ENCODE measurements at places on chromosomes 4 and X.

GRCh38 chr4:143575331-143575730 is 61.8 kb downstream of the SMARCA5 start:
- DNase-seq, result no peak

DNA sequence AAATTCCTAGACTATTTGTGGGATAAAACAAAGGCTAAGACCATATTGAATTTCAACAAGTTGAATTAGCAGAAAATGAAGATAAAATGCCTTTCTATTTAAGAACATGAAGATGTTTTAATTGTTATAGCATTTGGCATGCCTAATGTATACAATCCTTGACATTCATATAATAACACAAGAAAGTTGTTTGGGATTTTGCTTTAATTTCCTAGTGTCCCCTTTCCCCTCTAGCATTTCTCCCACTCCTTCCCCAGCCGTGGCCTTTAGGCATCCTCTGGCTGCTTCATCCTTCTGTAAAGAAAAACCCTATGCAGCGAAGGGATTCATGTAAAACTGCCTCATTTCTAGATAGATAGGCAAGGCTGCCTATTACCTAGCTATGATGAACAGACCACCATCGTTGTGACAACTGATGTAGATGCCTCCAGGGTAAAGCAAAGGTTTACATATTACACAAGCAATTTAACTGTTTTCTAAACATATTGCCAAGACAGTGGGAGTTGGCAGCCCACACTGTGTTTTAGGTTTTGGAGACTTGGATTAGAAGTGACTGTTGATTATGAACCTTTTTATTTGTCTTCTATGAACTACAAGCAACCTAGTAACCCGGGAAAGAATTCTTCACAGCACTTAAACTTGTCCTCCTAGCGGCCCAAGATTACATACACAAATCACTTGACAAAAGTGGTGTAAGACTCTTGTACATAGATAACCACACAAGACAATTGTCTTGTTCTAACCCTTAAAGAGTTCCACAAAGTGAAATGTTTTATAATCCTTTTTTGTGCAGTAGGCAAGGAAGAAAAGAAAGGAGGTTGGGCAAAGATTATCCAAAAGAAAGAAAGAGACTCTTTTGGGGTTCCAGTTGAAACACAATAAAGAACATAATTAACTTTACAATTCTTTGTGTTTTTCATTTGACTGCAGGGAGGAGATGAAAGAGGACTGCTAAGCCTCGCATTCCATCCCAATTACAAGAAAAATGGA is 59.9 kb downstream of the HHIP start:
- DNase-seq, result no peak

GRCh38 chr4:38734911-38735310 is 47.9 kb downstream of the TLR10 start:
- DNase-seq, result no peak

GRCh38 chr4:22616516-22616915 is 76.2 kb upstream of the GBA3 start:
- DNase-seq, result no peak

Measured in fibroblast of the conjunctiva (primary cell).